ENCODE measurements at places on chromosomes 6 and 20.

GRCh38 chr6:13605634-13606033 lies 9.5 kb upstream of the NOL7 start:
- DNase-seq: no peak

DNA sequence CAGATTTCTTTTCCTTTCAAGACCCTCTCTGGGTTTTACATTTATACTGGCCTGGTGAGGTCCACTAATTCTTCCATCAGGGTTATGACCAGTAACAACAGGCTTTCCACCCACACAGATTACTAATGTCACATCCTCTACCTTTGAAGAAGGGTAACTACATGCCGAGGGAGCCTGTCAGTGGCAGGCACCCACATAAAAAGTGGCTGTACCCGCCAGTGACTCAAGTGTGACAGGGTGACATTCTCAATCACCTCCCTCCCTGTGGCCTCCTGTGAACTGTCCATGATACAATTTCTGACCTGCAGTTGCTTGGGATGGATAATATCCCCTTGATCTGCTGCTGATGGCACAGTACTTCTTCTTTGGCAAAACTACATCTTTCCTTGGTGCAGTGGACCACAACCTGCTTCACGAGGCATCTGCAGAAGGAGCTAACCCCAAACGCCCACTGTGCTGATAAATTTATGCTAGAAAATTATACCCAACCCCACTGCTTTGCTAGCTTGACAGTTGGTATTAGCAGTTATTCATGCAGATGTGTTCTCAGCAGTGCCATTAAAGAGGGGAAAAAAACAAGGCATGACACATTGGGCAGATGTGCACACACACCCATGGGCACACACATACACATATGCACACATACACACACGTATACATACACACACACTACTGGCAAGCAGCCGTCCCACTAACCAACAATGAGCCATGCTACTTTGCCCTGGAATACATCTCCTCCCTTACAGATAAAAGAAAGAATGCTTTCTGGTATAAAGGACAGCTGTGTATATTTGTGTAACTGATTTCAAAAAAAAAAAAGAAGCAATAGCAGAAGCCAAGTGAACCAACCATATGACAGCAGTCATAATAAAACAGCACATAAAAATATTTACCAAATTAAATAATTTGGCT lies 20.8 kb downstream of the GFOD1 start:
- DNase-seq: no peak

GRCh38 chr20:34074101-34074760 lies 37.8 kb downstream of the EIF2S2 start:
- DNase-seq: no peak

DNA sequence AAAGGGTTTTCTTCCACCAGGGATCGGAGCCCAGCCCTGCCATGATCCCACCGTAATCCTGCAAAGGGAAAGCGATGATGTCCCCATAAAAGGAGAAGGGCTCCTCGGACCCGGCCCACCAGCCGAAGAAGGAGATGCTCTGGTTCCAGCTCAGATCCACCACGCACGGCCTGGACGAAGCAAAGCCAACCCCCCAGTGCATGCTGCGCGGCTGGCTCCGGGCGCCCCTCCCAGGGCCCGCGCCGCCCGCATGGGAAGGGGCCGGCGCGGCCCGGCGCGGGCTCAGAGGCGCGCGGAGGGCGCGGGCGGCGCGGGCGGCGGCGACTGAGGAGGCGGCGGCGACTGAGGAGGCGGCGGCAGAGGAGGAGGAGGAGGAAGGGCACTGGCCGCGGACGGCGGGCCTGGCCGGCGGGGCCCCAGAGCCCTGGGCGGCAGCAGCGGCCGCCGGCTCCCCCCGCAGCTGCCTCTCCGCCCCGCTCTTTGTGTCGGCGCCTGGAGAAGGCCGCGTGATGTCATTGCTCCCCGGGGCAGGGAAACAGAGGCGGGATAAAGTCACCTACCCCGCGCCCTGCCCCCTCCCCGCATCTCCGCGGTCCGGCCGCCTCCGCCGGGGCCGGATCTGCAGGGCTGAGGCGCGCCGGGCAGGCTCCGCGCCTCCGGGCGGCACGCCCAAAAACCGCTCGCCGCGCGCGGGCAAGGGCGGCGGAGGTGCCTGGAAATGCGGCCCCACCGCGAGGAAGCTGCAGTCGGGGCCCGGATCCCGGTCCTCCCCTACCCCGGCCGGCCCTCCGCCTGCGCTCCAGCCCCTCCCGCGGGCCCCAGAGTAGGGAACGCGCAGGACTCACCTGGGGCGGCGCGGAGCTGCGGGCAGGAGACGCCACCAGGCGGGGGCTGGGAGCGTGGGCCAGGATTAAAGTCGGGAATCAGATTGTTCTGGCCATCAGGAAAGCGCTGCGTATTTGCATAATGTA lies at the start of gene FAXC:
Gene FAXC (minus strand): TSS at position 504 of the 971 bp plus-strand sequence. CDS start 302 bp downstream, at position 202.
- peak; percentile 47 for DNase-seq

- DNase-seq: no peak
Measured at GRCh38 chr20:40632346-40632976, 56.6 kb downstream of the MAFB start.

DNA sequence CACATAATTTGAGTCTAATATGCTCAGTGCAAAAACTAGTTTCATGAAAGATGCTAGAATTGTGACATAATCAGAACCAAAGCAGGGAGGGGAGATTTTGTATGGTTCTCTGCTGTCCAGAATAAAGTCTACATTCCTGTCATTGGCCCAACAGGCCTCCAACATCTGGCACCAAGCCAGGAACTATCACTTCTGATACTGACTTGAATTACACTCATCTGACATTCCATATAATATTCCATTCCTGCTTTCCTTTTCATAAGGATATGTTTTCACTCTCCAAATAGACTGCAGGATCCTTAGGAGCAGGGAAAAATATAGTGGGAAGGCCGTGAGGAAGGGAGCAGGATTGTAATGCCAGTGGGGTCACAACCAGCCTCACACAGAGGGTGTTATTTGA lies 84.6 kb upstream of the BTN3A2 start:
- no peak for DNase-seq

DNA sequence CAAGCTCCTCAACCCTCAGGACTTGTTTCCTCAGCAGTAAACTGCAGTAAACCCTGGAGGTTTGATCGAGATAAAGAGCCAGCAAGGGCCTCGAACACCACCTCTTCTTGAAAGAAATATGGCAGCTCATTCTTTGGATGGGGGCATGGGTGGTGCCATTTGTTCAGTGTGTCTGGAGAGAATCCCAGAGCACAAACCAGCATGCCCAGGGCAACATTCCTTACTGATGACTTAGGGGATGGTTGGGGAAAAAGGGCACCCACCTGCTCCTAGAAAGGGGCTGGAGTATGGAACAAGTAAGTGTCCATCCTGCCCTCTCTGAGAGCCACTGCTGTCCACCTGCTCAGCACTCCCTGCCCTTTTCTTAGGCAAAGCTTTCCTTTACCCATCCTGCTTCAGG lies 31.3 kb upstream of the ZFAND3 start:
- no peak for DNase-seq

GRCh38 chr20:4802527-4802926 lies 80.8 kb downstream of the PRND start:
- DNase-seq: no peak

GRCh38 chr6:30334075-30334783 lies 7.5 kb downstream of the TRIM39 start:
- no peak for DNase-seq

DNA sequence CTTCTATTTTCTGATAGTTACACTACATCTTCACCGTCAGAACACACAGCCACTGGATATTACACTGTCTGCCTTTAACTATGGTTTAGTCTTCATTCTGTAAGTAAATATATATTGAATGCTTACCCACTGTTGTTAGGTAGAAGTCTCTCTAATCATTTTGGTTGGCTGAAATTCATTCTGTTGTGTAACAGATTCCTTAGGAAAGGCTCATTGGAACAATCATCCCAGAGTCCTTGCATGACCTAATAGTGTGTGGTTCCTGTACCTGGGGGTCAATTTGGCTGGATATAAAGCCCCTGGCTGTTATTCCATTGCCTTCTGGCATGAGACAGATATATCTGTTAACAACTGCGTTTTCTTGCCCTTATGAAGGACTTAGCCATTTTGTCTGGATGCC lies 9.9 kb downstream of the BLOC1S5 start:
- DNase-seq: no peak

DNA sequence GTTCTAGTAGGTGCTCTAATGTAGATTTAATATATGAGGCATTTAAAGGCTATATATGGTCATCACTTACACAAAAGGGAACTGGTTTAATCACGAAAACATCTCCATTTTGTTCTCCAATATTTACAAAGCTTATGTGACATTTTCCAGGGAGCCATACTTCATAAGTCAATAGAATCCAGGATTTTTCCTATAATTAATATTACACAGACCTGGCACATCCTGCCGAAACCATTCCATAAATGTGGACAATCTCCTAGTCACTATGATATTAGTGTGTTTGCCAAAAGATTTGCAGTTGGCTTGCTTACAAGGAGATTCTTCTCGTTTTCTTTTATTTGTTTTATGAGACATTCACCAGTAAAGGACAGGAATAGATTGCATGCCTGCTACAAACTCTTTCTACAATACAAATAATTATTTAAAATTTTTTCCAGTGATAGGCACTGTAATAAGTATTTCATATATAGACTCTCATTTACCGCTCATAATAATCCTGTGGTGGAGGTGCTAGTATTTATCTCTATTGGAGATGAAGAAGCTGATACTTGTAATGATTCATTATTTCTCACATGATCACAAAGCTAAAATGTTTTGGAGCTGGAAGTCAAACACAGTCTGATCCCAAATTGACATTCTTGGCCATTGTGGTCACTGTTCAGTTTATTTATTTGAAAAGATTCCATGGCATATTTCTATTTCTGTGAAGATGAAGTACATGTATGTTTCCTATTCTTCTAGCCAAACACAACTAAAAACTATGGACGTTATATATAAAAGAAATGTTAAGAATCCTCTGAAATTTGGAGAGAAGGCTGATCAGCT lies 597.0 kb downstream of the HTR1B start:
- no peak for DNase-seq

GRCh38 chr6:159977255-159977903 lies 8.5 kb downstream of the IGF2R start:
- peak; percentile 55 for DNase-seq

- no peak for DNase-seq
Measured at GRCh38 chr20:48105526-48105925, 320.2 kb upstream of the SULF2 start.

GRCh38 chr6:80183019-80183795 lies 76.7 kb downstream of the BCKDHB start:
- no peak for DNase-seq

GRCh38 chr20:11020712-11021111 lies 346.9 kb upstream of the JAG1 start:
- DNase-seq: no peak

DNA sequence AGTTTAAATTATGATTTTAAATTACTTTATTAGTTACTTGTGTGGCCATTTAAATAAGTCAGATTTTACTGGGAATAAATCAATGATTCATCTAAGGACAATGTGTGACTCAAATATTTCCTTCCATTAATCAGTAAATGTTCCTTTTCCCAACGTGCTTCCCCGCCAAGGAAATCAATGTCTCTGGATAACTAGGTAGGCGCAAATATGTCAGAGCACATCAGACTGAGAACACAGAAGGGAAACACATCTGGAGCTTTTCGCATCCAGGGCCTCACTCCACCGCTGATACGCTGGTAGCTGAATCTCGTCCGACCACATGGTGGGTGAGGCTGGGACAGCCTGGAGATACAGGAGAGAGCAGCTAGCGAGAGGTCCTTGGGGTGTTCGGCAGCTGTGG lies 56.4 kb upstream of the RPS6KA2 start:
- DNase-seq: no peak

DNA sequence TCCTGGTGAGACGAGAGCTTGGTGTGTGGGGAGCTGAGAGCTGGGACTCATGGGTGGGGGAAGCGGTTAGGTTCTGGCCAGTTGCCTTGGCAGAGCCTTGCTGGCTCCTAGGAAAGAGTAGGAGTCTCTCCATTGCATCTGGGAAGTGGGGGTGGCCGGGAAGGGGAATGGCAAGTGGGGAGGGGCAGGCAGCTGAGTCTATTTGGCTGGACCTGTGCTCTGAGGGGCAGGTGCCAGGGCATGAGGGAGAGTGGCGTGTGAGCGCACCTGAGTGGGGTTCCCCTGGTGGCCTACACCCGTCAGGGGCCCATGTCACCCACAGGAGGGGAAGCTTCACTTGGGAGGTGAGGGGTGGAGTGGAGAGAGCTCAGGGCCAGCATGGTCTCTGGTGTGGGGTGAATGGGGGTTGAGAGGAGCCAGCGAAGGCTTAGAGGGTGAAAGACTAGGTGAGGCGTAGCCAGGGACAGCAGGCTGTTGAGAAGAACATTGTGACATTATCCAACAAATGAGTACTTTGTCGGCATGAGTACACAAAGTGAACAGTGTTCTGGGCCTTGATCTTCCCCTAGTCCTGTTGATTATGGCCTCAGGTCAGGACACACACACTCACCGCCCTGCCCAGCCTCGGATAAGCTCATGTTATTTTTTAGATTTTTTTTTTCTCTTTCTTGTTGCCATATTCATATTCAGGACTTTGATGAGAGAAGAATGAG lies 59.8 kb downstream of the FAM120B start:
- DNase-seq: no peak

GRCh38 chr6:25389471-25389870 lies 110.3 kb downstream of the CARMIL1 start:
- no peak for DNase-seq

- DNase-seq: peak; percentile 87
Measured at GRCh38 chr6:36642913-36643817, 35.3 kb upstream of the CDKN1A start.

GRCh38 chr20:44167736-44168135 lies 19.3 kb downstream of the JPH2 start:
- DNase-seq: no peak

DNA sequence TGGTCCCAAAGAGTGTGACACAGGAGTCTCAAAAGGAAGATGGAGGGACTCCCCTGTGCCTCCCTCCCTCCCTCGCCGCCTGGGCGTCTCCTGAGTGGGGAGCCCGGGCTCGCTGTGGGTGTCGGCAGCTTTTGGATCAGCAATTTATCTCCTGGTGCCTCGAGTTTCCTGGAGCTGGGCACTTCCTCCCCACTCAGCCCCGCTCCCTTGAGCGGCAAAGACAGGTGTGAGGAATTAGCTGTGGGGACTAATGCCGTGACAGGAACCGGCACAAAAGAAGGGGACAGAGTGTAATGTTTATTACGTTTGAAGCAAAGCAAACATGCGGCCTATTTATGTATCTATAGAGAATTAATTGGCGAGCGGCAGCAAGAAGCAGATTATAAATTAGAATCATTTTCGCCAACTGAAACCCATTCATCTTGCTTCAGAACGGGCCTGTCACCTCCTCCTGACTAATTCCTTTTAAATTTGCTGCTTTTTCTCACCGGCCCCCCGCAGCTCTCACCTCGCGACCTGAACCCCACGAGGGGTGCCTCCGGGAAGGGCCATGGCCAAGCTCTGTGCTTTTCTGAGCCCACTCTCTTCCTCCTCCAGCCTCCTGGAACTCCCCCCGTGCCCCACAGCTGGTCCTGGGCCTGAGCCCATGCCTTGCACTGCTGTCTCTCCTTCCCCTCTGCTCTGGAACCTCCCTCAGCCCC lies 8.8 kb upstream of the CDH22 start:
- DNase-seq: no peak
